ENCODE measurements at places on chromosomes 11 and 22. TPM values are rescaled to one million over a fixed set of nuclear protein-coding genes. Genes with fewer than 3 reads are reported as not detected.

- no peak for DNase-seq
Measured at GRCh38 chr11:45765836-45766235, 39.1 kb upstream of the SLC35C1 start.

- no peak for DNase-seq
Measured at GRCh38 chr22:40678493-40679248, 613 bp upstream of the MCHR1 start.

- DNase-seq = no peak
Measured at GRCh38 chr11:119368121-119369034, 13.1 kb downstream of the USP2 start.

DNA sequence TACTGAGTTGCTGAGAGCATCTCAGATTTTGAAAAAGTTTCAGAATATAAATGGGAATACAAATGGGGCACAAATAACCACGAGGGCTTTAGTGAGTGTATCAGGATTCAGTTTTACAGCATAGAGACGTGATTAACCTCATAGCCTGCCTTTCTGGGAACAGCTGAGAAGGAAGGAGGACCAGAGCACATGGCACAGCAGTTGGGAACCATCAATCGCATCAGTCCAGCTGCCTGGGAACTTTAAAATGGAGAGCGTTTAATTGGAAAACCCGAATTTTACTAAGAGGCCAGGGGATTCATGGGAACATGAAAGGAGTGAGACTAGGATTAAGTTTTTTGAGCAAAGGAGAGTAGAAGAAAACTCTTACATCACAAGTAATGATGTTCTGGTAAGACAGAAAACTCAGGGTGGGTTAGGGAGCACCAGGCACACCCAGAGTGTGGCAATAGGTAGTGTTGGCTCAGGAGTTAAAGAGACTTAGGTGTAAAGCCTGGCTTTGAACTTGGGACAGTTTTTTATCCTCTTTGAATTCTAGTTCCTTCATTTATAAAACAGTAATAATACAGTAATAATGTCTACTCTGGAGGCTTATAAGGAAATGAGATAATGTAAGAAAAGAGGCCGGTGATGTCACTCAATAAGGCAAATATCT is 40.2 kb downstream of the FZD4 start:
- no peak for DNase-seq

Gene DGCR6L
- 33.3 TPM for total RNA-seq

DNA sequence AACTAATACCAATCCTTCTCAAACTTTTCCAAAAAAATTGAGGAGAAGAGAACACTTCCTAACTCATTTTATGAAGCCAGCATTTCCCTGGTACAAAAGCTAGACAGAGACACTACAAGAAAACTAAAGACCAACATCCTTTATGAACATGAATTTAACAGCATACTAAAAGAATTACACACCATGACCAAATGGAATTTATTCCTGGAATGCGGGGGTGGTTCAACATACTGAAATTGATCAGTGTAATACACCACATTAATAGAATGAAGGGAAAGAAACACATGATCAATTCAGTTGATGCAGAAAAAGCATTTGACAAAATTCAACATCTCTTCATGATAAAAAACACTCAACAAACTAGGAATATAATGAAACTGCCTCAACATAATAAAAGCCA is 148.1 kb downstream of the WNT7B start:
- peak; percentile 52 for DNase-seq

- peak; percentile 88 for DNase-seq
Measured at GRCh38 chr11:104390651-104391050, 226.7 kb upstream of the PDGFD start.

- no peak for DNase-seq
Measured at GRCh38 chr11:108718466-108718865, 53.6 kb downstream of the DDX10 start.

Gene BTG4
- total RNA-seq = 0.55 TPM

Gene RAB36
- 5.0 TPM for total RNA-seq

GRCh38 chr11:44205836-44206235 is 104.1 kb downstream of the ALX4 start:
- no peak for DNase-seq

DNA sequence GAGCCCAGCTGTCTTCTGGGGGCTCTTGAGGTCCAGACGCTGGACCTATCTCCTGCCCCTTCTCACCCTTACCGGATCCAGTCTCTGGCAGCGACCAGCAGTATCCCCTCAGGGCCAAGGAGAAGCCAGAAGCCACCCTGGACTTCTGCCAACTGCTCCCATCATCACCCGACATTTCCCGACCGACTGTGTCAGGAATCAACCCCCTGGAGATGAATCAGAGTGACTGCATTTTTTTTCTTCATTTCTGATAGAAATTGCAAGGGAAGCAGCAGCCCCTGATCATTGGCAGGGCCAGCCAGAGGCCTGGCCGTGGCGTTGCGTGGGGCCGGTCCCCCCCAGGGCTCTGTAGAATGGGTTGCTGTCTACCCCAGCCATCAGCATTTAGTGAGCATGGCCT is 5.2 kb upstream of the LIF start:
- peak; percentile 66 for DNase-seq

Gene NF2
- 93.4 TPM for total RNA-seq

Gene KDELR3
- total RNA-seq = 72.6 TPM

Gene OR8B2
- not detected for total RNA-seq

Gene ZNF215
- total RNA-seq = 2.1 TPM

DNA sequence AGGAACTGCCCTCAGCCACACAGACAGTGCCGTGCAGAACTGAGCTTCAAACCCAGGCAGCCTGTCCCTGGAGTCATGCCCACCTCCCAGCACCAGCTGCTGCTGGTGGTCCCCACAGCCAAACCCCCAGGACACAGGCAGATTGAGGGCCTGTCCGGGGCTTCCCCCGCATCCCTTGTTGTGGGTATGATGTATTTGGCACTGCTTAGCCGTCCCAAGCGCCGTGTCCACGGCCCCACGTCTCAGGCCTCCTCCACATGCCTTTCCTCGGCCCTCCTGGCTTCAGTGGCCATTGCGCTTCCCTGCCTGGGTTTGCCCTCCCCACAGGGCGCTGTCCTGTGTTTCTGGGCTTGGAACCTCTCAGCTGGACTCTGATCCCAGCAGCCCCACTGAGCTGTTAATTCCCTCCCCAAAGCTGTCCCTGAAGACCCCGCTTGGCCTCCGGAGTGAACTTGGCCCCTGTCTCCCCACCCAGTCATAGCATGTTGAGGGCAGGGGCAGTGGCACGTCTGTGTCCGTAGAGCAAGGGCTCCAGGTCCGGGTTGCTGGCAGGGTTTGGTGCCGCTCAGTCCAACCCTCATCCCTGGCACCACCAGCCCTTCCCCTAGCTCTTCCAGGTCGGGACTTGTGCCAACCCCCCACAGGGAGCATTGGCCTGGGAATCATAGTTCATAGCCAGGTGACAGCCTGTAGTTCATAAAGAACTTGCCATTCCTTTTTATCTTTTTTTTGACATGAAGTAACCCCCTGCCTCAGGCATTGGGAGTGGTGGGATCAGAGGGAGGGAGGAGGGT is 34.5 kb upstream of the TEF start:
- no peak for DNase-seq

- no peak for DNase-seq
Measured at GRCh38 chr11:102545701-102546100, 15.2 kb upstream of the MMP7 start.
